GM23338 (cell line): ENCODE measurements at places on chromosomes 4 and X. TPM values are rescaled to one million over a fixed set of nuclear protein-coding genes. Genes with fewer than 3 reads are reported as not detected.

Gene MAGEB10
- total RNA-seq, result not detected in 2 replicates

Gene HS3ST1
- 0.94 and 1.0 TPM in 2 replicates for total RNA-seq

DNA sequence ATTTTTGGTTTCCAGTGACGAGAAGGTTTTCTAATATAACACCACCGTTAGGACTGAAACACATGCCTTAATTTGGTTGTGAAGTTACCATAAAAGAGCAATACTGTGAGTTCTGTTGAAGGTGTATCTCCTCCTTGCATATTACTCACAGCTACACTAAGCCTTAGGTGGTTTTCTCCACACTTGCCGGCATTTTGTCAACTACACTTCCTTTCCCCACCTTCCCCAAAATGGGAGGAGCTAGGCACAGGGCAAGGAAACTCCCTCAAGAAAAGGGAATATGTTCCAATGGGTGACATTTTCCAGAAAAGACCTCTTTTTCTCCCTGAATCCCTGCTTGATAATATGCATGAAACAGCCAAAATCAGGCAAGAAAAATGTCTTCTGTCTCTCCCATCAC is 44.8 kb downstream of the RELL1 start:
- no peaks in the 10 kb centered on the region for H3K27me3 ChIP-seq
- no peak overlapping the region for H3K27ac ChIP-seq
- DNase-seq, result peak; percentile 27
- no peak overlapping the region for H3K4me3 ChIP-seq
- H3K4me1 ChIP-seq, result peaks cover 28% of the 10 kb centered on the region

Gene ADAM29
- total RNA-seq, result 0.04 TPM in 1 of 2 replicates, not detected in the other

Gene TEX13B
- 0.78 TPM in 1 of 2 replicates, not detected in the other for total RNA-seq

GRCh38 chrX:2691543-2692220 is 587 bp downstream of the CD99 start:
- H3K27me3 ChIP-seq, result peaks cover 78% of the 10 kb centered on the region
- H3K36me3 ChIP-seq, result no peaks in the 10 kb centered on the region; the same call in 1 of the 2 replicates
- DNase-seq, result peak; percentile 39
- H3K27ac ChIP-seq, result no peak overlapping the region
- H3K4me3 ChIP-seq, result peak overlapping the region; percentile 87
- H3K4me1 ChIP-seq, result peaks cover 16% of the 10 kb centered on the region

- H3K4me3 ChIP-seq, result no peak overlapping the region; the same call in 1 of the 2 replicates
- peaks cover 16% of the 10 kb centered on the region; the same call in 1 of the 2 replicates for H3K36me3 ChIP-seq
- DNase-seq, result peak; percentile 94
- no peaks in the 10 kb centered on the region for H3K27me3 ChIP-seq
Measured at GRCh38 chr4:56410247-56411062, 23.2 kb upstream of the AASDH start.

Gene MAGEC3
- not detected in 2 replicates for total RNA-seq

Gene NSUN7
- 28.8 and 31.3 TPM in 2 replicates for total RNA-seq
